ENCODE measurements at places on chromosomes 4 and X.

- no peak for DNase-seq
Measured at GRCh38 chrX:104307341-104307740, 52.6 kb upstream of the ESX1 start.

DNA sequence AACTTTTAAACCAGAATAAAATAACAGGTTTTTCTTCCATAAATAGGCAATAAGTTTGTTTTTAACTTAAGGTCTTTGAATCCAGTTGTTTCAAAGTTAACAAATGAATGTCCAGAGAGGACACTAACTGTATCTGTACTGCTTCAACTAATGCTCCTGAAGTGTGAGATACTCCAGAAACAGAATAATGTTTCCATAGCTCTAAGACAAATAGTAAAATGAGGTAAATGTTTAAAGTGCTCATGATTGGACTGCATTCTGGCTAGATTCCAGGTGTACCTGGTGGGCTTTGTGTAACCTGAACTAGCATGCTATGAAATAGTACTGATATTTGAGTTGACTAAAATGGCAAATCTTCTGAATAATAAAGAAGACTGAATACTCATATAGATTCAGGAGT lies 51.7 kb downstream of the METTL14 start:
- no peak for DNase-seq

DNA sequence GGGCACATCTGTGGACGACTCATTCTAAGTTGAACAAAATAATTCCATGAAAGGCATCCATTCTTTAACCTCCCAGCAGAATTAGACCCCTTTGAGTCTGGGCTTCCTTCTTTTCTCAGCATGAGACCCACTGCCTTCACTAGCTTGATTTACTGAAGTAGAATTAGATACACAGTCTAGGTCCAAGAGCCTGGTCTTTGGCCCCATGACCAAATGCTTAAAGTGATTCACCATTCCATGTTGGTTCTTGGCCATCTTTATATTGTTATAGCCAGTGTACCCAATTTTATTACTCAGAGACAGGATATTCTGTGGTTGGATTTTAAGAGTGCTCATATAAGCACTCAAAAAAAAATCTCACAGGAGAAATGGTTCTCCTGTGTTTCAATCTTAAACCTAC lies 155.3 kb upstream of the GPC4 start:
- DNase-seq: no peak

- DNase-seq: no peak
Measured at GRCh38 chr4:146998157-146998556, 52.5 kb upstream of the TTC29 start.

DNA sequence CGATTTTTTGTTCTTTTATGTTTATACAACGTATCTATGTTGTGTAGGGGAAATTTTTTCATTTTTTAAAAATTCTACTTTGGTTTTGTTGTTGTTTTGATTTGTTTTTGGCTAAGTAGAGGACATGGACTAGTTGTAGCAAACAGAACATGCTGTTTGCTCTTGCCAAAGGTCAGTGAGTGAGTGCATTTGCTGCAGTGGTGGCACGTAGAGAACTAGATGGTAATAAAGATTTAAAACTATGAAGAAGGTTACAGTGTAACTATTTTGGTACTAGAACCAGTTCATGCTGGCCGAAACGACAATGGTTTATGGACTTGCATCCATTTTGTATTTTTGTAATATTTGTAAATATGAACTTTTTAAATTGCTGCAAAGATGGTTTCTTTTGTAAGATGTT lies 1.9 kb upstream of the SCML1 start:
- no peak for DNase-seq

GRCh38 chr4:134320048-134320447 lies 118.5 kb upstream of the PABPC4L start:
- DNase-seq: no peak

GRCh38 chrX:16826207-16826606 lies 39.9 kb downstream of the TXLNG start:
- no peak for DNase-seq
